ENCODE measurements at places on chromosomes 6 and 20.

DNA sequence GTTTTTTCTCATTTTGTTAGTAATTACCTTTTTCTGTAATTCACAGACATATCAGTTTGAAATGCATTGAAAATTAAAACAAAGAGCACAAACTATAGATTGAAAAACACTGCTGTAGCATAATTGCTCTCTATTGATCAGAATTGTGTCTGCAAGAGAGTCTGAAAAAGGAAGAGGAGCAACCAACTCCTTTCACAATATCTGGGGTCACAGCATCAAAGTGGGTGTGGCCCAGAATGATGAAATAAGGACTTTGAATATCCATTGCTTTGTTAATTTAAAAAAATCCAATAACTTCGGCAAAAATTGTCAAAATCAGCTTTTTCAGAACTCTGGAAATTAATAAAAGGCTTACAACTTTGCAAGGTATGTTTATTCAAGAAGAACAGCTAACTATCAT is 99.2 kb downstream of the MYLK4 start:
- DNase-seq, result no peak

DNA sequence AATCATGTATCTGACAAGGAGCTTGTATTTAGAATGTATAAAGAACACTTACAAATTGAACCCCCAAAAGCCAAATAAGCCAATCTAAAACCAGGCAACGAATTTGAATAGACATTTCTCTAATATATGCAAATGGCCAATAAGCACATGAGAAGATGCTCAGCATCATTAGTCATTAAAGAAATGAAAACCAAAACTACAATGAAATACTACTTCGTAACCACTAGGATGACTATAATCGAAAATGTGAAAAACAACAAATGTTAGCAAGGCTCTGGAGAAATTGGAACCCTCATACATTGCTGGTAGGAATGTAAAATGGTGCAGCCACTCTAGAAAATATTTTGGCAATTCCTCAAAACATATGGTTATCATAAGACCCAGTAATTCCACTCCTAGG is 105.8 kb upstream of the TOP1 start:
- DNase-seq, result no peak

- no peak for DNase-seq
These were observed 790 bp downstream of the NEDD9 start for GRCh38 chr6:11231564-11232192.

DNA sequence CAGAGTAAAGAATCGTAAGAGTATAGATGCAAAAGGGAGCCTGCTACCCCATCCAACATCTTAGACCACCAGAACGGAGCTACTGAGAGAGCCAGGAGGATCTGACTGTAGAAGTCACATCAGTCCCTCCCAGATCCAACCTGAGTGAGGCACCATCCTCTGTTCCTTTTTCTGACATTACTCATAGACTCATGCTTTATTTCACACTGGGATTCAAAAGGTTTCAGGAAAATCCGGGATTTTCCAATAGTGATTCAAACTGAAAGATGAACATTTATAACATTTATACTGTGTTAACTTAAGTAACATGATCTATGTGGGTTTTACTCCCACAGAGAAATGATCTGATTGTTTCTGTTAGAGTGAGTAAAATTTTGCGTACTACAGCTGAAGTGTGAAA is 868.6 kb upstream of the GJE1 start:
- no peak for DNase-seq

- DNase-seq, result no peak
These were observed 51.9 kb upstream of the SEC63 start for GRCh38 chr6:108009894-108010293.

DNA sequence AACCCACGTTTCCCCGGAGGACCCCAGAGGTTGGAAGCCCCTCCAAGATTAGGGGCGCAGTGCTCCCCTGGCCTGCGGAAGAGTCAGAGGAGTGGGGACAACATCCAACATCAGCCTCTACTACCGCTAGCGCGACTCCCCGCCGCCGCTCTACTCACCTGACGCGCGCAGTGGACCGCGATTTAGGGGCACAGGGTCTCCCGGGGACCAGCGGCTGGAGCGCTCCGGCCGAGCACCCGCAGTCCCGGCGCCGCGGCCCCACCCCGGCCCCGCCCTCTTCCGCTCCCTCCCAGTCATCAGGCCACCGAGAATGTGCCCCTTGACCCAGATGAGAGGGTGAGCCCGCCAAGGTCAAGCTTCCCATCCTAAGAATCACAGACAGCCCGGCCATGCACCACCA is at the start of gene ZFP57:
TSS of gene ZFP57 (minus strand) at position 249 of the 400 bp plus-strand sequence. CDS start 4,149 bp downstream, outside the sequence.
- no peak for DNase-seq

GRCh38 chr20:1888796-1889463 is 6.3 kb upstream of the SIRPA start:
- no peak for DNase-seq
